ENCODE measurements at places on chromosomes 5 and 9. TPM values are rescaled to one million over a fixed set of nuclear protein-coding genes. Genes with fewer than 3 reads are reported as not detected.

DNA sequence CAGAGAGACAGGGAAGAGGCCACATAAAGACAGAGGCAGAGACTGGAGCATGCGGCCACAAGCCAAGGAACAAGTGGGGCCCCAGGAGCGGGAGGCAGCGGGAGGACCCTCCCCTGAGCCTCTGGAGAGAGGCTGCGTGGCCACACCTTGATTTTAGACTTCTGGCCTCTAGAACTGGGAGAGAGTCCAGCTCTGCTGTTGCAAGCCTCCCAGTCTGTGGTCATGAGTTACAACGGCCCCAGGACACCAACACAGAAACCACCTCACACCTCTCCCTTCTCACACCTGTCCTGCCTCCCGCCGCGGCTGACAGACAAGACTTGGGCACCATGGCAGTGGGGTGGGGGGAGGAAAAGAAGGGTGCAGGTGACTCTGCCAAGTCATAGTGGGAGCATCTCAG lies 2.2 kb downstream of the INPP5E start:
- peak; percentile 69 for DNase-seq

- DNase-seq, result peak; percentile 19
Observed at GRCh38 chr5:157076558-157076957, 17.6 kb upstream of the HAVCR1 start.

GRCh38 chr9:73151653-73152542 lies at the start of gene ANXA1:
TSS of gene ANXA1 (plus strand) at chr9:73151865. CDS start at chr9:73158536, 6,671 bp downstream.
- peak; percentile 90 for DNase-seq

GRCh38 chr5:14608169-14608568 lies 26.6 kb downstream of the OTULINL start:
- no peak for DNase-seq

ZNF782 gene
- 5.6 TPM for total RNA-seq
